Cerebellum (tissue), 4 donors: ENCODE measurements at places on chromosomes 7 and 10. TPM values are rescaled to one million over a fixed set of nuclear protein-coding genes. Genes with fewer than 3 reads are reported as not detected.

Gene TIMM23B
- total RNA-seq = 24.1 TPM

Gene CCDC6
- total RNA-seq = 35.4 TPM

DNA sequence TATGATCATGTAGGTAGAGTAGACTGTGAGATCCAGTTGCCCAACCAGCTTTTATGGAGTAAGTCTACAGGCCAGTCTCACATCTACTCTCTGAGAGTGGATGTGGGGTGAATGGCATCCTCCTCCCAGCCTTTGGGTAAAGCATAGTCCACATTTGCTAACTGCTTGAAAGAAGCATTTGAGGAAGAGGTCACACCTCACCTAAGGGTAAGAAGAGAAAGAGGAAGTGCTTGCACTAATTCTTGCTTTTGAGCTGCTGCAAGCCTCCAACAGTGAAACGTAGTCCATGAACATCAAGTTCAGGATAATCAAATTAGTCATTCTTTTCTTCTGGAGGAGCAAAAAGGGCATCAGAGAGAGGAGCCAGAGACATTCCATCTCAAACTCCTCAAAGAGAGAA lies 93.9 kb upstream of the AGR3 start:
- DNase-seq = no peak

DNA sequence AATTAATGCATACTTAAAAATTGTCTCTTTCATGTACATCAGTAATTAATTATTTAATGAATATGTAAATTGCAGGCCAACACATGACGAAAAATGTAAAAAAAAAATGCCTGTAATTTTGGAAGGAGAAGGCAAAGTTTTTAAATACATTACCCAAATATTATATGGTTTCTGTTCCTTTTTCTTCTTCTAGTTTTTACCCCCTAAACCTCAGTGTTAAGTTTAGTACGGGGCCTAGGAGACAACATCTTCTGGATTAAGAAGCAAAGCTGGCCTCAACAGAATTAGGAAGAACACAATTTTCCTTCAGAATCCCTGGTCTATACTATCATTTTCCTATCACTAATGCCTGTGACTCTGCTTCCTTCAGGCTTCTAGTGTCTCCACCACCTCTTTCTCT lies 459.3 kb upstream of the NRP1 start:
- no peak for DNase-seq
